ENCODE measurements at places on chromosomes 6 and 20. TPM values are rescaled to one million over a fixed set of nuclear protein-coding genes. Genes with fewer than 3 reads are reported as not detected.

The EMILIN3 gene
- 6.3 TPM for total RNA-seq

The EFCAB8 gene
- 0.20 TPM for total RNA-seq

The SRSF12 gene
- total RNA-seq: 0.45 TPM

The FOXA2 gene
- total RNA-seq: not detected

The TNF gene
- 0.42 TPM for total RNA-seq

The MOXD1 gene
- total RNA-seq: 2.1 TPM

The TREML2 gene
- 0.15 TPM for total RNA-seq

The SLC26A8 gene
- not detected for total RNA-seq

Data from right cardiac atrium (tissue), 5 donors.